ENCODE measurements at places on chromosomes 6 and 20.

GRCh38 chr6:129486327-129486726, 223.7 kb downstream of the ARHGAP18 start:
- DNase-seq, result no peak

GRCh38 chr6:113338644-113339043, 518.5 kb upstream of the MARCKS start:
- DNase-seq, result no peak

DNA sequence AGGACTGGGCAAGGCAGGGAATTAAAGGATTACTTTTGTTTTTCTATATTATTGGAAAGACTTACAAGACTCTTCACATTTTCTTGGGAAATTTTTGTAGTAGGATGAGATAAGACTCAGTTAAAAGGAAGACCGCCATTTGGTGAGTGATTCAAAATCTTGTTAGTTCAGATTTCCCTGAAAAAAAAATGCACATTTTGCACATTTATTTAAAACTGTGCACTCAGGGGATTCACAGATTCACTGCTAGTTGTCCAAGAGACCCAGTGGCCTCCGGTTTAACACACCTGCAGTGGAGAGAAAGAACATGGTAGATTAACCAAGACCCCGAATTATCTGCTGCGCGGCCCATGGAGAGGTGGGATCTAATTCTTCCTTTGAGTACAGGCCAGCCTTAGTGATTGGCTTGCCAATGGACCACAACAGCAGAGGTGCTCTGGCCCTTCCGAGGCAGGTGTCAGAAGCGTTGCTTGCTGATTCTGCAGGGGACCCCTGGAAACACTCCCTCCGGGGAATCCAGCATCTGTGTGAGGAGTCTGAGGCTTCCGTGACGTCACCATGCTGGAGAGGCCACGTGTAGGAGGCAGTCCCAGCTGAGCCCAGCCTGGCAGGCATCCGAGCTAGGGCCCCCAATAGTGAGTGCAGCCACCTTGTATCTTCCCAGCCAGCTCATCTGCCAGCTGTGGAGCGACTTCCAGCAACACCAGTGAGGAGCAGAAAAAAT, 68.9 kb downstream of the ZNF217 start:
- no peak for DNase-seq

DNA sequence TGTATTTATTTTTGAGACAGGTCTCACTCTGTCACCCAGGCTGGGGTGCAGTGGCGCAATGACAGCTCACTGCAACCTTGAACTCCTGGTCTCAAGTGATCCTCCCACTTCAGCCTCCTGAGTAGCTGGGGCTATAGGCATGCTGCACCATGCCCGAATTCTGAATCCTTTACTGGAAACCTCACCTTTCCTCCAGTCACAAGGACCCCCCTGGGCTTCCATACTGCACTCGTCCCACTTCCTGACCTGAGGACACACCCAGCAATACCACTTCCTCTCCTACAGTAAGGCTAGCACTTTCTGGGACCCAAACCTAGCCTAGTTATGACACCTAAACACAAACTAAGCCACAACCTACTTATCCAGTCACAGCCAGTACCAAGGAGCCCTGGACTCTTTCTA, 68.2 kb downstream of the FAM217A start:
- DNase-seq, result peak; percentile 76

DNA sequence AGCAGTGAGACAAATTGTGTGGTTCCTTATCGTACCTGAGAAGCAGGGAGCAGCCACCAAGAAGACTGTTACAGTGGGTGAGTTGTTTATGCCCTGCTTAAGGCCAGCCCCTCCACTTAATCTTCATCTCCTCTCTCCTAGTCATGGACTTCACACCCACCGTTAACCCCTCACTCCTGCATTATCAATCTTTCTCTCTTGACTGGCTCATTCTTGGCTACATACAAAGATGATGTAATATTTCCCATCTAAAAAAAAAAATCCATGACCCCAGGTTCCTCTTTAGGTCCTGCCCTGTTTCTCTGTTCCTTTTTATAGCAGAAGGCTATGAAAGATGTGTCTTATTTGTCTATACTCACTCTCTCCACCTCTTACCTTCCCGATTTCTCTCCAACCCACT, 72.4 kb downstream of the SHLD1 start:
- no peak for DNase-seq

- no peak for DNase-seq
These were observed 573 bp downstream of the SNX3 start for GRCh38 chr6:108260126-108260808.

DNA sequence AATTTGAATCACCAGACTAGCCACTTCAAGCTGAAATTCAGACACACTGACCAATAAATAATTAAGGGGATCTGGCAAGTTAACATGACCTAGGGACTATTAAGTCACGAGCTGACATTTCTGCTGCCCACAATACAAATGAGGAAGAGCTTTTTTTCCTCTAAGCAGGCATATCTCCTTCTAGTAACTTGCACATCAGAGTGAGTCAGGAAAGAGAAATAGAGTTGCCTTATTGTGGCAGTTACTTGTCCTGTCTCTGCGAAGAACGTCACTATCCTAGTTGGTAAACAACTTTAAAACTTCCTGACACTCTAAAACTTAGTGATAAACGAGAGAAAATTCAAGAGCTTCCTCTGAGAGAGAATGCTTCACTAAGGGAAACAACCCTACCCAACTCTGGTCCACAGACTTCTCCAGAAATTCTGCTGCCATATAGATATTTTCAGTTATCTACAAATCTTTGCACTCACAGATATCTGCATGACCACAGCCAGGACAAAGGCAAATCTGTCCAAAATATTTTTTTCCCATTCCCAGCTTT, 4.2 kb downstream of the PLA2G7 start:
- DNase-seq, result no peak

- no peak for DNase-seq
These were observed 175.3 kb upstream of the CST7 start for GRCh38 chr20:24773751-24774201.

- DNase-seq, result no peak
These were observed 37.8 kb upstream of the ZNF831 start for GRCh38 chr20:59125836-59126235.
